ENCODE measurements at places on chromosomes 11 and 22.

DNA sequence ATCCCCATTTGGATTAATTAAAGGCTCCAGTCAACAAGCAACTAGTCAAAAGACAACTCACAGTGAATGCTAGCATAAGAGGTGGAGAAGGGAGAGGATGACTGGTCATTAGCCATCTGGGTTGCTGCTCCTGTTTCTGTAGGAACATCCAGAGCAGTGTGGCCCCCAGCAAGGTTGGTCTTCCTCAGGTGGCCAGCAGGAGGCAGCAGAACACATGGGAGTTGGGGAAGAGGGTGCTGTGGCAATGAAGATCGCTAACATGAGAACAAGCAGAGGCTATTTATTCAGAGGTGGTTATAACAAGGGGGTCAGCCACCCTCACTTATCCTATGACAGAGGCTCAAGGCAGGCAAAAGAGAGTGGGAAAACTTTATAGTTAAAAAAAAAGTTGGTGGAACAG, 21.3 kb downstream of the IZUMO1R start:
- DNase-seq: peak; percentile 66

GRCh38 chr11:10390375-10390774, 64.7 kb upstream of the AMPD3 start:
- DNase-seq: no peak

DNA sequence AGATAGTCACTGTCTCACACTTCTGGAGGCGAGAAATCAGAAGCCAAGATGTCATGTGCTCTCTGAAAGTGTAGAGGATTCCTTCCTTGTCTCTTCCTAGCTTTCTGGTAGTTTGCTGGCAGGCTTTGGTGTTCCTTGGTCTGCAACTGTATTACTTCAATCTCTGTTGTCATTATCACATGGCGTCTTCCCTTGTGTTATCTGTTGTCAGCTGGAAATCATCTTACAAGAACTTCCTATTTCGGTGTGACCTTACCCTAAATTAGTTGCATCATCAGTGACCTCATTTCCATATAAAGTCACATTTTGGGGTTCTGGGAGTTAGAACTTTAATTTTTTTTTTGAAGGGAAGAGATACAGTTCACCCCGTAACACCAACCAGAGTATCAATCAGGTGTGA, 3.3 kb upstream of the LIN7C start:
- no peak for DNase-seq

DNA sequence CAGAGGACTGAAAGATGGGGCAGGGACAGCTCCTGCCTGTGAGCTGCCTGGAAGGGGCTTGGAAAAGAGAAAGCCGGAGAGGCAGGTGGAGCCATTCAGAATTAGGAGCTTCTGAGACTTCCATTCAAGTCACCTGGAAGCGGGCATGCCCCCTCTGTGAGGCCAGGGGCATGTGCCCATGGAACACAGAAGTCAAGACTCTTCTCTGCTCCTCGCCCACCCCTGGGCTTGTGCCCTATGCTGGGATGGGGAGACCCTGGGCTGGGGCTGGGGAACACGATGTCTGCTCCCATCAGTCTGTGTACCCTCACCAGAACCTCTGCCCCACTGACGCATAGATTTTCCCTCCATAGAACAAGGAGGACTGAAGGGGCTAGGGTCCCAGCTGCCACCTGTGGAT, 372.0 kb downstream of the SHANK2 start:
- DNase-seq: no peak

DNA sequence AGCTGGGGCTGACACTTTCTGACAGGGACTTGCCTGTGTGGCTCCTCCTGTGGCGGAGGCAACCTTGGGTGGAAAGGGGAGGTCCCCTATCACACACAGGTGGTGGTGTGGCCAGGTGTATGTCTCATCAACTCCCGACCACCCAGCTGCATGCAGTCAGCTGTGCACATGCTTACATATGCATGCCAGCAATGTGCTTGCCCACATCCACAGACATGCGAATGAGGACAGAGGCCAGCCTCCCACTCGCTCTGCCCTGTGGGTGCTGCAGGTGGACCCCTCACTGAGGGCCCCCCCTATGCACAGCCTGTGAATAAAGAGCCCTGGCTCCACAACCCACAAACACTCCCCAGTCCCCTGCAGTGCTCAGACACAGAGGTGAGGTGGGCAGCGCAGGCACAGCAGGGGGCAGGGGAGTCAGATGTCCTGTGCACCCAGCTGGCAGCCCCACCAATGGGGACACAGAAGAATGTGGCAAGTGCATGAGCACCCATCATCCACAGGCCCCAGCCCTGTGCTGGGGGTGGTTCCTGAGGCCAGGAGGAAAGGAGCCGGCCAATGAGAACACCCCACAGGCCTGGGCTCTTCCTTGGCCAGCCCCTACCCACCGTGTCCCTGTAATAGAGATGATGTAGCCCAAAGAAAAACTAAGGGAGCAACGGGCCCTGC, 9.5 kb downstream of the GNB1L start:
- DNase-seq: no peak

GRCh38 chr11:65744026-65744698, 23.6 kb upstream of the RNASEH2C start:
- no peak for DNase-seq

DNA sequence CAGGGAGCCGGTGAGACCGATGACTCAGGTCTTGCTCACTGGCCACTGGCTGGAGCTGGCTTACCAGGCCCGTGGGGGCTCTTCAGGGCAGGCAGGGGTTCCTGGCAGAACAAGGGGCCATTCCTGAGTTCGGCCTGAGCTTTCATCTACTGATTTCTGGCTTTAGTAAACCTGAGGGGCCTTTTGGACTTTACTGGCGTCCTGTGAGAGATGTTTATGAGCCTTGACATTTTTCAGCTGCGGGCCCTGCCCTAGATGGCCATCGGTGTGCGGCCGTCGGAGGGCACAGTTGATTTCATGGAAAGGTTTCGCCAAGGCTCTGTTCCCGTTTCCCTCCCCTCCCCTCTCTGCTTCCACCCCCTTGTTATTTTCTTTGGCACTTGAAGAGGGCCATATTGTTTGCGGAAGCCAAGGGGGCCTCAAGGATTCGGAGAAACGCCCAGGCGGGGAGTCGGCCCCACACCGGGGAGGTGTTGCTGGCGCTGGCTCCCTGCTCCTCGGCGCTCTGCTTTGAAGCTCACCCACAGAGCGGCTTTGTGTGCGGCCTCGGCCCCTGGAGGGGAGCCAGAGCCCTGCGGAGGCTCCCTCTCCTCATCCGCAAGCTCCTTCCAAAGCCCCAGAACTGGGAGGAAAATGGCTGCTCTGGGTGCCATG, 17.7 kb downstream of the ELF5 start:
- DNase-seq: no peak

DNA sequence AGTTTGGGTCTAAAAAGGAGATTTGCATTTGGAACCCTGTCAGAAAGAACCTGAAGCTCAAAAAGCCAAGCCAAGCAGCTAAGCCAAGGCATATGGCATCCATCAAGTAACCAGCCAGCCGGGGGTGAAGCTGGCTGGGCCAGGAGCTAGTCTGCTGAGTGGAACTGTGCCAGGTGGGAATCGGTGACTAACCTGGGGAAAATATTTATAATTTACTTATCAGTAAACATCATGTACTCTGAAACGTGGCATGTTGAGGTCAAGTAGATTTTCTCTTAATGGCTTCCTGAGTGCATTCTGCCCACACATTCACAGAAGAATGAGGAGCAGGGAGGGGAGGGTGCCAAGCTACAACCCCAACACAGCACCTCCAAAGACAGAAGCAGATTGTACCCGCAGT, 70.5 kb upstream of the SESN3 start:
- no peak for DNase-seq

GRCh38 chr11:70501051-70501901, 102.9 kb downstream of the CTTN start:
- no peak for DNase-seq

DNA sequence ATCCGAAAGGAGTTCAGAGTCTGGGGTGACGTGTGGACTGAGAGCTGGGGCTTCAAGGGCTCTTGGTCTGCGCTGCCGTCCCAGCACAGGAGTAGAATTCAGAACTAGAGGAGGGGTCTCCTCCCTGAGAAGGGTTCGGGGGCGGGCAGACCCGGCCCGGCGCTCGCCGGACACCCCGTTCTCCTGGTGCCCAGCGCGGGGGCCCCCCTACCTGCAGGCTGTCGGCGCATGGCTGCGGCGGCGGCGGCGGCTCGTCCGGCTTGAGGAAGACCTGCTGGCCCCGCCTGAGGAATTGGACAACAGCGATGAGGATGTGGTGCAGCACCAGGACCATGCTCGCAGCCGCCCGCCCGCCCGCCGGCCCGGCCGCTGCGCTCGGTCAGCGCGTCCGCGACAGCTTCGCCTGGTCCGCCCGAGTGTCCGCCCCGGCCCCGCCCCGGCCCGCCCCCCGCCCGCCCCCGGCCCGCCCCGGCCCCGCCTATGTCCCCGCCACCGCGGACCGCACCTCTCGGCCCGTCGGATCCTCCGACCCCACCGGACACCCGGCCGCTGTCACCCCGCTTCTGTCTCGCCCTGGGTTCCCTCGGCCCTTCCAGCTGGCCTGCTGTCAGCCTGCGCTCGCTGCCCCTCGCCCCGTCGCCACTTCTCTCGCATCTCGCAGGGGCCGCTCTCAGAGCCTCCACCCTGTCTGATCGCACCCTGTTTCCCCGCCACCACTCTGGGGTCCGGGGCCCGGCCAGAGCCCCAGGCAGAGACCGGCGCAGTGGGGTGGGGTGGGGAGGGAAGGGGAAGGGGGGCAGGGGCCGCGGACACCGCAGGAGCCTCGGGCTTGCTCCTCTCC, 32.0 kb downstream of the PDE2A start:
- peak; percentile 29 for DNase-seq

DNA sequence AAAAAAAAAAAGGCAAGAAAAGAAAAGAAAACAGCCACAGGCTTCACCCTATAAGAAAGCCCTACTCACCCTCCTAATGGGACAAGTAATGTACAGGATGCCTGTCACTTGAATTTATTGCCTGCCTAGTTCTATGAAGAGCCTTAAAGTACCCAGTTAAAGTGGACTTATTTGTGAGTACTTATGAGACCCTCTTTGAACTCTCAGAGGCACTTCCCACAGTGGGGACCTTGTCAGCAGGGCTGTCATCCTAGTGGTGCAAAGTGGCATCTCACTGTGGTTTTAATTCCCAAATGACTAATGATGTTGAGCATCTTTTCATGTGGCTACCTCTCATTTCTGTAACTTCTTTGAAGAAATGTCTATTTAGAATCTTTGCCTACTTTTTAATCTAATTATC, 41.8 kb upstream of the BARX2 start:
- no peak for DNase-seq

DNA sequence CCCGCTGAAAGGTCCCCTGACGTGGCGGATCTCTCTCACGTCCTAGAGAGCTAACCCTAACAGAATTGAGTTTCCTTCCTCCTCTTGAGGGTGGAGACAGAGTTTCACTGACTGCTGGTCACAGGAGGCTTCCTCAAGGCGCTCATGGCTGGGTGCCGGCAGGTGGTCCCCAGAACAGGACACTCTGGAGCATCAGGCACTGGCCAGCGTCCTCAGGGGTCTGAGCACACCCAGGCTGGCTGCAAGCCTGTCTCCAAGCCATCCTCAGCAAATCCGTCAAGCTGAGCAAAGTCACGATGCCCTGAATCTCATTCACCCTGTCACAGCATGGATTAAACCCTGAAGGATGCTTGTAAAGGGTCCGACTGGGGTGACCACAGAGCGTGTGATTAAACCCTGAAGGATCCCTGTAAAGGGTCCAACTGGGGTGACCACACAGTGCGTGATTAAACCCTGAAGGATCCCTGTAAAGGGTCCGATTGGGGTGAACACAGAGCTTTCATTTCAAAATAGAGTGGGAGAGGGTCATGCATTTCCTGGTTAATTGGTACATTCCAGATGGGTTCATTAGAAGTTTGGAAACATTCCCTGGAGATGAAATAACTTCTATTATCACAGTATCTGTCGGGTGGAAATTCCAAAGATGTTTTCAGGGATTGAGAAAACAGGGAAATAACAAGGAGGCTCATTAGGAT, 473.0 kb downstream of the BRD1 start:
- no peak for DNase-seq

DNA sequence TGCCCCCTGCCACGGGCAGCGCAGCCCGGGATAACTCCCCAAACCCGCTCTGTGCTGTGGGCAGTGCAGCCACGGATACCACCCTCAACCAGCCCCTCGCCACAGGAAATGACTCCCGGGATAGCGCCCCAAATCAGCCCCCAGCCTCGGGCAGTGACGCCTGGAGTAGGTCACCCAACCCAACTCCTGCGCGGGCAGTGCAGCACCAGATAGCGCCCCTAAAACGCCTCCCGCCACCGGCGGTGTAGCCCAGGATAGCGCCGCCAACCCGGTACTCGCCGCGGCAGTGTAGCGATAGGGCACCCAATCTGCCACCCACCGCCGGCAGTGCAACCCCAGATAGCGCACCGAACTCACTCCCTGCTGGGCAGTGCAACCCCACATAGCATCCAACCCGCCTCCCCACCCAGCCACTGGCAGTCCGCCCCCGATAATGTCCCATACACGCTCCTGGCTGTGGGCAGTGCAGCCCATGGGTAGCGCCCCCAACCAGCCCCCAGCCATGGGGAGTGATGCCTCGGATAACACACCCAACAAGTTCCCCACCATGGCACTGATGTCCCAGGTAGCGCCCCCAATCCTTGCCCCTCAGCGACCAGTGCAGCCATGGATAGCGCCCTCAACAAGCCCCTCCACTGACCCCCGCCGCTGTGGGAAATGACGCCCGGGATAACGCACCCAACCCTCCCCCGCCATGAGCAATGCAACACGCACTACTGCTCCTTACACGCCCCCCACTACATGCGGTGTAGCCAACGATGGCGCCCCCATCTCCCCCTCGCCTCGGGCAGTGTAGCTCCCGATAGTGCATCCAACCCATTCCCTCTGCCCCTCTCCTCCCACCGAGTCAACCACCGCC, 1.5 kb downstream of the RFPL2 start:
- DNase-seq: peak; percentile 32

DNA sequence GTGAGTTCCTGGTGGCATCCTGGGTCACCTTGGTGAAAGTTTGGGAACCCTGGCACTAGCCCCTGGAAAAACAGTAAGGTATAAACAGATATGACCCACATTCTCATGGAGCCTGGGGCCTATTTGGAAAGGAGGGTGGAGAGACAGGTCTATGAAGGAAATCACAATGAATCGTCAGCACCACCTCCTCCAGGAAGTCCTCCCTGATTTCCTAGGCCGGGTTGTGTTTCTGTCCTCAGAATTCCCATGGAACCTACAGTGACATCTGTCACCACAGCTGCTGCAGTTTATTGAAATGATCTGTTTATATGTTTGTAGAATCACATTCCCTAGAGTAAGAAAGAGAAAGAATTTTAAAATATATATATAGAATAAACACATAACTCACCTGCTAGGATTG, 71.8 kb upstream of the ASPHD2 start:
- DNase-seq: no peak

DNA sequence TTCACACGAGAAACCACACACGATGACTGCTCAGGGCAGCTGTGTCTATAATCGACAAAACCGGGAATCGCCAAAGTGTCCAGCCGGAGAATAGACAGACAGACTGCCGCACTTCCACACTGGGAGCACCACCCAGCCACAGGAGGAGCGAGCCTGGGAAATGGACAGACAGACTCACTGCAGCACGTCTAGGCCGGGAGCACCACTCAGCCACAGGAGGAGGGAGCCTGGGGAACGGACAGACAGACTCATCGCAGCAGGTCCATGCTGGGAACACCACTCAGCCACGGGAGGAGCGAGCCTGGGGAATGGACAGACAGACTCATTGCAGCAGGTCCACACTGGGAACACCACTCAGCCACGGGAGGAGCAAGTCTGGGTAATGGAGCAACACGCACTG, 137.2 kb downstream of the BRD1 start:
- no peak for DNase-seq

Measured in stimulated activated CD4-positive, alpha-beta T cell treated with anti-CD3 and anti-CD28 coated beads, Interleukin-2, amount 100 ng/mL, for 24 hours (primary cell).